Stimulated activated CD4-positive, alpha-beta T cell treated with anti-CD3 and anti-CD28 coated beads, Interleukin-12 subunit alpha, Interleukin-12 subunit beta, amount 100 ng/mL, for 24 hours (primary cell): ENCODE measurements at places on chromosomes 16 and 17.

- DNase-seq: no peak
These were observed 10.8 kb upstream of the TPPP3 start for GRCh38 chr16:67403976-67404555.

- DNase-seq: no peak
These were observed 2.7 kb upstream of the UNC13D start for GRCh38 chr17:75846692-75847613.

DNA sequence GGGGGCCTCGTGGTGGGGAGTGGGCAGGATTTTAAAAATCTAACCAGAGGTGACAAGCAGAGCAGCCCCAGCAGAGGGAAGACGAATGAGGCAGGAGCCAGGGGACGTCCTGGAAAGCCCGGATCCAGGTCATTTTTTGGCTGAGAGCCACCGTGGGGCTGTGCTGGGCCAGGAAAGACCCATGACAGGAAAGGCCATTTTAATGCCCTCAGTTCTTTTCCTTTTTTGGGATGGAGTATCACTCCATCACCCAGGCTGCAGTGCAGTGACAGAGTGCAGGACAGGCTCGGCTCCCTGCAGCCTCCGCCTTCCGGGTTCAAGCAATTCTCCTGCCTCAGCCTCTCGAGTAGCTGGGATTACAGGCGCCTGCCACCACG, 30.5 kb upstream of the JPH3 start:
- no peak for DNase-seq

- no peak for DNase-seq
These were observed 13.9 kb upstream of the OR1F1 start for GRCh38 chr16:3173892-3174617.

- DNase-seq: no peak
These were observed 44.2 kb upstream of the MTSS2 start for GRCh38 chr16:70730031-70730430.

GRCh38 chr17:80195671-80196529, 24.2 kb downstream of the SGSH start:
- peak; percentile 28 for DNase-seq

- DNase-seq: no peak
These were observed 9.3 kb downstream of the CHD9NB start for GRCh38 chr16:53043428-53043831.

DNA sequence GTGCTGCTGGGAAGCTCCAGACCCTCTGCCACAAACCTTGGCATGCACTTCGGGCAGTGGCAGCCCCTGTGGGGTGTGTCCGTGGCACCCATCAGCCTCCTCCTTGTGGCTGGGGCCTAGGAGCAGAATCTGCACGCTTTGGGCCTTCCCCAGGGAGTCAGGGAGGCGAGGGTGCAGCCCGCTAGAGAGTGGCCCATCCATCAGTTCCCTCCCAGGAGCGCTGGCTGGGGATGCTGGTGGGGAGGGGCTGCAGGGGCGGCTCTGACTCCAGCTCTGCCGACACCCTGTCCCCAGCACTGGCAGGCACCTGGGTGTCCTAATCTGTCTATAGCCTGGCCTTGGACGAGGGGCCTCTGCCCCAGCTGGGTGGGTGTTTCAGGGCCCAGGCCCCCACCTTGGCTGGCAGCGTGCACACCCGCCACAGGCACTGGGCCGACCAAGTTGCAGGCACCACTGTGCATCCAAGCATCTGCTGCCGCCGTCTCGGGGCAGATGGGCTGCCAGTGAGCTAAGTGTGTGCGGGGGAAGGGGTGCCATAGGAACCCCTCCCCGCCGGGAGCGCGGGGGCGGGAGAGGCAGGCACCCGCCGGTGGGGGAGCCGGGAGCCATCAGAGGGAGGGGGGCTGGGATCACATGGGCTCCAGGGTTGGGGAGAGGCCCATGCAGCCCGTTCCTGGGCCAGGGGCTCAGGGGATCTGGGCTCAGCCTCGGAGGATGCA, 30.2 kb downstream of the ENDOV start:
- no peak for DNase-seq

DNA sequence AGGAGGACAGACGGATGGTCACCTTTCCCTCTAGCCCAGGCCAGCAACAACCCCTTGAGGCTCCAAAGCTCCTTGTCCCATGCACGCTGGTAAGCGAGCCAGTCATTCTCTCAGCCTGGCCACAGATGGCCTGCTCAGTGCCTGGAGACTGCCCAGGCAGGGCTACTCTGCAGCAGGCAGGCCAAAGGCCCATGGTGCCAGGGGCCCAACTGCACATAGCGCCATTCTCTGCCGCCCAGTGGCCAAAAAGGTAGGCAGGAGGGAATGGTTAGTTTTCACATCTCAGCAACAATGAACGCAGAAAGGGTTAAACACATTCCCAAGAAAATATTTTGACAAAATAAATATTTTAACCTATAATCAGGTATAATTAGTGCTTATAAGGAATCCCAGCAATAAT, 7.7 kb upstream of the SREBF1 start:
- no peak for DNase-seq

- DNase-seq: no peak
These were observed 9.5 kb downstream of the DLX4 start for GRCh38 chr17:49978501-49978900.

DNA sequence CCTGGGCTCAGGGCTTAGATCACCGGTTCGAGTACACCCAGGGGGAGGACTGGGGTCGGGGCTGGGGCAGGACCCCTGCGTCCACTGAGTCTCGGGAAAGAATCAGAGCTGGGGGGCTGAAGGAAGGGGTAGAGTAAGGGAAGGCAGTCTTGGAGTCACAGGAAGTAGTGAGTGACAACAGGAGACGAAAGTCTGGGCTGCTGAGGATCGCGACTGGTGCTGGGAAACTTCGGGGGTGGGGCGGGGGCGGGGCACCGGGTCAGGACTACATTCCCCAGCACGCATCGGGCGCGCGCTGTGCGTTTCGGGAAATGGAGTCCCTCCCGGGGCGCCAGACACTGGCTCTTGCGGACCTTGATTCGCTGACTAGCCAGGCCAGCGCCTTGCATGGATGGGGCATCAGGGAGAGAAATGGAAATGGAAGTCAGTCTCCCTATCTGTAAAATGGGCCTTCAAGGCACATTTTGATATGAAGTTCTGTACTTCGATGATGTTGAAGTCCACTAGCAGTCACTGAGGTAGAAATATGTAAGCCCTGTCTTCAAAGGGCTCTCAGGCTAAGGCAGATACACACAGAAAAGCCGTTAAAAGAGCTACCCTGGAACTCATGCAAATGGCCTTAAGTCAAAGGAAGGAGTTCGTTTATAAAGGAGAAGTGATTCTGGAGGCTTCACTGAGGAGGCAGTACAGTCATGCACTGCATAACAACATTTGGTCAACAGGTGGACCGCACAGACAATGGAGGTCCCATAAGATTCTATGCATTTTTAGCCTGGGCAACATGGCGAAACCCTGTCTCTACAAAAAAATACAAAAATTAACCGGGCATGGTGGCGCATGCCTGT, 697 bp downstream of the CTF1 start:
- DNase-seq: peak; percentile 64

DNA sequence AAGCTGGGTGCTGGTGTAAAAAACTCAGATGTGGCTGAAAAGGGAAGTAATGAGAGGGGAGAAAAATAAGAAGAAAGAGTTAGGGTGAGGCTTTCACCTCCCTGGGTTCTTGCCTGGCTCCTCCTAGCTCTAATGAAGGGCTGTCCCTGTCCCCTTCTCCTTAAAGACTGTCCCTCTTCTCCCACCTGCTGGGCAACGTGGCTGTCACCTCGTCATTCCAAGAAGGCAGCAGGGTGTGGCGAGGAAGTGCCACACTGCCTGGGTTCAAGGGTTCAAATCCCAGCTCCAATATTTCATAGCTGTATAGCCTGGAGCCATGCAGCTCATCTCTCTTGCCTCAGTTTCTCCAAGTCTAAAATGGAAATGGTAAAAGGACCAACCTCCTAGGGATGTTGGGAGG, 122.5 kb upstream of the CACNG5 start:
- DNase-seq: no peak

DNA sequence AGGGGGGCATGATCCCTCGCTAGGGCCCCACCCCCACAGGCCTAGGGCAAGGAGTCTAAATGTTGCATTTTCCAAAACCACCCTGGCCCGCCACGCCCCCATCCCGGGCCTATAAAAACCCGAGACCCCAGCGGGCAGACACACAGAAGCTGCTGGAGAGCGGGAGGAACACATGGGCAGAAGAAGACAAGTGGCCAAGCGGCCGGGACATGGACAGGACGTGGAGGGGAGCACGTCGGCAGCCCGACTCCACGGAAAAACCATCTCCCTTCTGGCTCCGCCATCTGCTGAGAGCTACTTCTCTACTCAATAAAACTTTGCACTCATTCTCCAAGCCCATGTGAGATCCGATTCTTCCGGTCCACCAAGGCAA, 34.1 kb upstream of the ENPP7 start:
- no peak for DNase-seq

DNA sequence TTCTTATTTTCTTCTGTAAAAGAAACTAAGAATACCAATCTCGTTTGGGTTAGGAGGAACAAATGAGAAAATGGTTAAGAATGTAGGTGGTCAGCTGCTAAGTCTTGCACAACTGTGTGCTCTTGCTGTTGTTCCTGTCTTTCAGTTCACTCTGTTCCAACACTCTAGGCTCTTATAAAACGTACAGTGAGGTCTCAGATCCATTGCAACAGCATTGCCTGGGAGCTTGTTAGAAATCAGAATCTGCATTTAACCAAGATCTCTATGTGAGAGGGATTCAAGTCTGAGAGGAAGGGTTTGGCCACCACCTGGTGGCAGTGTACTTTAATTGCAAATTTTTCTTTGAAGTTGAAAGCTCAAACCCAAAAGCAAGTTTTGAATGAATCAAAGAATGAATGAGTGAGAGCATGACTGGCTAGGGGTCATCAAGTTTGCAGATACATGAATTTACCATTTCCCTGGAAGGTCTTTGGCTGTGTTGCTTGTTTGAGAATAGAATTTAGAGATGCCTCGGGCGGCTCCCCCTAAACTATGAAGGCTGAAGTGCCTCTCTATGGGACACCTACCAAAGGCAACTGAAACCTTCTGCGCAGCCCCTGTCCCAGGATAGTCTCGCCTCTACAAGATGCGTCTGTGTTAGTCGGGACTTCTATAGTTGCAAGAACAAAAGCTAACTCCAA, 2.5 kb downstream of the ALOX15B start:
- no peak for DNase-seq

- DNase-seq: no peak
These were observed 53.0 kb downstream of the ATP2C2 start for GRCh38 chr16:84421081-84421937.

- peak; percentile 3 for DNase-seq
These were observed at the start of gene HYDIN for GRCh38 chr16:71230122-71230845. Gene HYDIN, minus strand, starts transcription at chr16:71230722. Its CDS starts 43,827 bp downstream, at chr16:71186895.

DNA sequence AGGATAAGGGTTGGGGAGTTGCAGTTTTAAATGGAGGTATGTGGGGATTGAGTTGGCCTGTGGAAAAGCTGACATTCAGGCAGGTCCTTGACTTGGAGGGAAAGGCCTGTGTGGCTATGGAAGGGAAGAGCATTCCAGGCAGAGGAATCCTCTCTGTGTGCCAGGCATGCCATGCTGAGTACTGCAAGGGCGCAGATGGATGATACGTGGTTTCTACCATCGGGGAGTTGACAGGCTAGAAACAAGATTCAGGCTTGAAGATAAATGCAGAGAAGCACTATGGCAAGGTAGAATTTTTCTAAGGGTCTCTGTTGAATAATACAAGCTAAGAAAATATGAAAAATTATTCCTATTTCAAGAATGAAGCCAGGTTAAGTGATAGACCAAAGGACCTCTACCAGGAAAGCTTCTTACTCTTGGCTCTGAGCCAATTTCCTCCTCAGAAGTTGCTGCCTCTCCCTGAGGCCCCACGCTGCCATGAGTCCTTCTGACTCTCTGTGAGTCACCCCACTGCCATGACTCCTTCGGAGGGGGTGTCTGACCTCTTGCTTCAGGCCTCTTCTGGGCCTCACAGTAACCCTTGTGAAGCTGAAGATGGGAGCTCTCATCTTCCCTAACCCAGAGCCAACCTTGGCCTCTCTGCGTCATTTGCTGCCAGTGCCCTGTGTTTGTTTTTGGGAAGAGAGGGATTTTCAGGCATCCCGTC, 75.8 kb downstream of the WNT3 start:
- DNase-seq: no peak

GRCh38 chr17:74527756-74528155, 3.5 kb downstream of the CD300LB start:
- DNase-seq: no peak

- no peak for DNase-seq
These were observed 4.9 kb downstream of the MT1F start for GRCh38 chr16:56662357-56663354.

- no peak for DNase-seq
These were observed 119.0 kb upstream of the EEF2KMT start for GRCh38 chr16:5216441-5217080.

GRCh38 chr16:85903559-85903958, 4.6 kb downstream of the IRF8 start:
- no peak for DNase-seq

DNA sequence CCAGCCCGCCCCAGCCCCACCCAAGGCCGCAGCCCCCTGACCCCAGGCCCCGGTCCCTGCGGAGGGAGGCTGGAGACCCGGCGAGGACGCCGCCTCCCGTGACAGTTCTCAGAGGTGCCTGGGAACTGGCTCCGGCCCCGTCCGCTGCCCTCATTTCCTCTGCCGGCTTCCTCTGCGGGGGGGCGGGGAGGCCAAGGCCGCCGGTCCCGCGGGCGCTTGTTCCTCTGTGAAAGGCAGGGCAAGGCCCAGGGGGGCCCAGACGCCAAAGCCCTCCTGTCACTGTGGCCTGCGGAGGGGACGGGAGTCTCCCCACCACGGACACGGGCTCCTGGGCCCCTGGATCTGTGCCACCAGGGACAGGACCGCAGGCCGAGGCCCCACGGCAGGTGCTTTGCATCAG, 5.0 kb upstream of the PVALEF start:
- DNase-seq: no peak

- DNase-seq: no peak
These were observed 37.7 kb upstream of the SREBF1 start for GRCh38 chr17:17874478-17874877.

DNA sequence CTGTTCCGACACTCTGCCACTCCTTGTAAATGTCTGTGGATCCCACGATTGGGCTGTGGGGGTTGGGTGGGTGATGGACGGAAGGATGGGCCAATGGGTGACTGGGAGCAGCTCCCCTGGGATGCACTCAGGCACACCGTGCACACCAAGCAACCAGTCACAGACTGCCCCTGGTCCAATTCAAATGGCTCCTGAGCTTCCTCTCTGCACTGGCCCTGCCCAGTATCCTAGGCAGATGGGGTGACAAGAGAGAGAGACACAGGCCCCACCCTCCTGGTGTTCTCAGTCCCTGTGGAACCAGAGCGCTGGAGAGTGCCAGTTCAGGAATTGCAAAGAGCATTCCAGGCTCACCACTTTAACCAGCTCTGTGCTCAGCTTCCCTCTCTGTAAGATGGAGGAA, 32.8 kb downstream of the BEAN1 start:
- no peak for DNase-seq

- DNase-seq: no peak
These were observed 549.2 kb upstream of the CDH11 start for GRCh38 chr16:65671071-65671470.

GRCh38 chr17:29930409-29931010, 482 bp upstream of the SSH2 start:
- DNase-seq: no peak

DNA sequence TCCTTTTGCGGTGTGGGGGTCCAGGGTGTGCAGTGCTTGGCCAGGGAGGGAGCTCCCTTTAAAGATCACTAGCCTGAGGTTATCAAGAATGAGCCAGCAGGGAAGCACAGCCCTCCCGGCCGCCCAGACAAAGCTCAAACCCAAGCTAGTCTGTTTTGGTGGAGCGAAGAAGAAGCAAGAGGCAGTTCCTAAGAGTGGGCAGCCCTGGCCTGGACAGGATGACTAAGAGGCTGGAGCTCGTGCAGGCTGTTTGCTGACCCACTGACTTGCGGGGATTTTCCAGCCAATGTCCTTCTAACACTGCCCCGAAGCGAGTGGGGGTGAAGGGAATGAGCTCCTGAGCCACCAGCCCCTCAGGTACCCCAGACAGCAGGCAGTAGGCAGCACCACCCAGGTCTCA, 134.4 kb downstream of the COPRS start:
- no peak for DNase-seq
